T-helper 1 cell (primary cell): ENCODE measurements at places on chromosomes 6 and 20.

- no peak for DNase-seq
Observed at GRCh38 chr6:118867181-118867580, 26.8 kb upstream of the ASF1A start.

- peak; percentile 43 for DNase-seq
Observed at GRCh38 chr6:142900227-142900971, 44.6 kb downstream of the HIVEP2 start.

DNA sequence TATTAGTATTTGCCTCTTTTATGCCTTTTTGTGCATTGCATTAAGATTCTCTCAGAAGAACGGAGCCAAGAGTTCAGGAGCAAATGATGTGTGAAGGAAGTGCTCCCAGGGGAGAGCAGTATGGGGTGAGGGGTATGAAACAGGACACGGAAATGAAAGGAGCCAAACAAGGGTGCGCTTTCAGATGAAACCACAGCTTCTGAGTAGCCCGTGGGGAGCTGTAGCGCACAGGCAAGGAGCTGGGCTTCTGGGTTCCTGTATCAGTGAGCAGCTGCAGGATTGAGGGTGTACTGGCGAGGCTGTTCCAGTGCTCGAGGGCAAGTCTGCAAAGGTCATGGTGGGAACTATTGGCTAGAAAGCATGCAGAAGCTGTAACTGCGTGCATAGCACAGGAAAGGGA is 25.4 kb downstream of the ANKEF1 start:
- no peak for DNase-seq

DNA sequence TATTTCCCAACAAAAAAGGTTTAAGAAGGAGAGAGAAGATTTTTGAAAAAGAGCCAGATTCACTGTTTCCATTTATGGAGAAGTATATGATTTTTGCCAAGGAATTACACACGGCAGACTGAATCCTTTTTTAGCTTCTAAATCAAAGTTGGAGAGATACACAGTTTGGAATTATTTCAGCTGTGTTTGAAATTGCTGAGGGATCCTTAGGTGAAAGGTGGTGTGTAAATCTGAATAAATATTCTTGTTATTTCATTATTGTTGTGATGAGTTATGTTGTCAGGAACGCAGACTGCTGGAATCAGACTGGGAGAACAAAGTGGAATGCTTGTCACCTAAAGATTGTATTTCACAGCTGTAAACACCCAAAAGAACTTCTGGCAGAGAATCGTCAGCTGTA is 168.5 kb upstream of the AKIRIN2 start:
- DNase-seq = no peak

DNA sequence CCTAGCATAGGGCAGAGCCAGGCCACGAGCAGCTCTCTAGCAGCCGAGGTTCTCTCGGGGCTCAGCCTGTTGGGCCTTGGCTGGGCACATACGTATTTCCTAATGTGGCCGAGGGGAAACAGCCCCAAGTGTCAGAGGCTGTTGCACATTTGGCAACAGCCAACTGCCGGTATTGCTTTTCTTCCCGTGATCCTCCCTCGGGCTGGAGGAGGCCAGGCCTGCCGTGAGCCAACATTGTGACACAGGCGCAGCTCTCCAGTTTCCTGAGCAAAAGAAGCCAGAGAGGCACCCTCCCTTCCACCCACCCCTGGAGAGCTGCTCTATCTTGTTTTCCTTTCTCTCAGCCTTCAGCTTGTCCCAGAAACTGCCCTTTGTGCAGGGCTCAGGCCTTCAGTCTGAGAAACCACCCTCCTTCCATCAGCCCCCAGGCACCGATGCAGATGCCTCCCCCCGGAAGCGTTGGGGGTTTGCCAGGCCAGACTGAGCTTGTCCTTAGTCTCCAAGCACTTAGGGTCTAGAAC is 5.1 kb upstream of the BPI start:
- DNase-seq = no peak

DNA sequence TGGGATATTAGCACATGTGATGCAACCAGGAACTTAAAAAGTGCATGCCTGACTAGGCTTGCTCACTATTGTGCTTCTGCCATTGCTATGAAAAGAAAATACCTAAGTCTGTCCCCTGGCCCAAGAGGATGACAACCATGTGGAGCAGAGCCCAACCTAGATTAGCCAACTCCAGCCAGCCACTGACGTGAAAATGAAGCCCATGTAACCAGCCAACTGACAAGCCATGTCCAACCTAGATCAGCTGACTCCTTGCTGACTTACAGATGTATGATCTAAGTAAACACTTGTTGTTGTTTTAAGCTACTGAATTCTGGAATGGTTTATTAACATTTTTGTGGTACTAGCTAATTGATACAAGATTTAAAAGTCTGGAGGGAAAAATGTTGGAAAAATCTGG is 47.5 kb downstream of the PIGU start:
- no peak for DNase-seq

GRCh38 chr6:36625158-36625919 is 31.2 kb downstream of the SRSF3 start:
- DNase-seq = no peak

DNA sequence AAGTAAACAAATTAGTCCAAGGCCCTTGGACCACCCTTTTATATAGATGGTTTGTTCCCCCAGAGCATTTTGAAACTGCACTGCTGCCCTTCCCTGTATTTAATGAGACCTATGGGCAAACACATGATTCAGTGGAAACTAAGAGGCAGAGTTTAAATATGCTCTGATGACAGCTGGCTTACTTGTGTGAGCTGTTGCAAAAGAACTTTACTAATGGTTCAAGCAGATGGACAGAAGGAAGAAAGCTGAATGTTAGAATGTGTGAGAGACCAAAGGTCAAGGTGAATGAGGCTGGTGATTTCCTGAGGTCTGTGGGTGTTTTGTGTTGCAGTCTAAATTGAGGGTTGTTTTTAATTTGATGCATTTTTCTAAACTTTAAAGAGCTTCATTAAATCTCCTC is 123.0 kb upstream of the CEP162 start:
- DNase-seq = no peak

GRCh38 chr6:20217324-20217855 is 5.1 kb upstream of the MBOAT1 start:
- DNase-seq = no peak

DNA sequence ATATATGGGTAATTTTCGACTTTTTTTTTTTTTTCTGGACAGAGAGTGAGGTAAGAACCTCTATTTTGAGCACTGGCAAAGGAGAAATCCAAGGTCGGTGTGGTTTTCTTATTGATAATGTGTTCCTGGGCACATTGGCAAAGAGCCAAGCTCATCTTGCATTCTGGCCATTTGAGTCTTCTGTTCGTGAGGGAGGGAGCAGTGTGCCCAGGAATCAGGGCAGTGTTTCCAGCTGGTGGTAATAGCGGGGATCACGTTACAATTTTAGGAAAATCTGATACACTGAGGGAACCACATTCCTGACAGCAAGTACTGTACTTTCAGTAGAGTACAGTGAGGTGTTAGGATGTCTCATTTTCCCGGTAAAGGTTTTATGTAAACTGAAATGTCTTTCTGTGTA is 442.3 kb upstream of the MAP3K7 start:
- no peak for DNase-seq

- DNase-seq = no peak
Observed at GRCh38 chr20:43723186-43723585, 3.6 kb downstream of the GTSF1L start.

- DNase-seq = no peak
Observed at GRCh38 chr6:159203304-159204005, 34.3 kb downstream of the FNDC1 start.

DNA sequence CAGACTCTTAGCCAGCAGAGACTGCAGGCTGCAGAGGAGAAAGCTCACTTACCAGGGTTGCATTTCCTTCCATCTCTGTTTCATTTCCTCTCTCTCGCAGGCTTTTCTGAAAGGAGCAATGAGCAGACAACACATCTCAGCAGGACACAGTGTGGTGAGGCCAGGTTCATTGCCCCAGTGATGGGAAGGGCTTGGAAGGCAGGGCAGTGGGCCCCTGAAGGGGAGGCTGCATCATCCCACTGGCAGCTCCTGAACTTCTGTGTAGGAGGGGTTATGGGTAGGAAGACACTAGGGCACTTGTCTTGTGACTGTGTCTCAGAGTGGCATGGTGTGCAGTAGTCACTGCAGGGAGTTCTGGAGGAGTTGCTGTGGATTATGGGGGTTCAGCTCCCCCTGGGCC is 246.8 kb downstream of the QKI start:
- no peak for DNase-seq

GRCh38 chr20:6956056-6956455 is 188.6 kb downstream of the BMP2 start:
- no peak for DNase-seq

DNA sequence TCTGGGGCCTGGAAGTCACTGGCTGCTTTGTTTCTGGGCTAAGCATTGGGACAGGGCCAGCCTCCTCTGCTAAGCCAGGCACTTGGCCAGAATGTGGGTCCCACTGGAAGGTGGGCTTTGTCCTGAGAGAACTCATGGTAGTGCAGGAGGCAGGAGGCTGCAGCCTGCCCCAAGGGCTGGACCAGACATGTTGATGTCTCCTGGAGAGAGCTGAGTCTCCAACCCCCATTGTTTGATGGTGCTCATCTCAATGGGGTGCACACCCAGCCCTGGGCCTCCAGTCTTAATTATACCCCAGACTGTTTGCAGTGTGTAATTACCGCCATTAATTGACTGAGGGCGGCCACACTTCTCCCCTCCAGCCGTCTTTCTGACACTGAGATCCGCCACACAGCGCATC is 220.5 kb upstream of the PMEPA1 start:
- no peak for DNase-seq

DNA sequence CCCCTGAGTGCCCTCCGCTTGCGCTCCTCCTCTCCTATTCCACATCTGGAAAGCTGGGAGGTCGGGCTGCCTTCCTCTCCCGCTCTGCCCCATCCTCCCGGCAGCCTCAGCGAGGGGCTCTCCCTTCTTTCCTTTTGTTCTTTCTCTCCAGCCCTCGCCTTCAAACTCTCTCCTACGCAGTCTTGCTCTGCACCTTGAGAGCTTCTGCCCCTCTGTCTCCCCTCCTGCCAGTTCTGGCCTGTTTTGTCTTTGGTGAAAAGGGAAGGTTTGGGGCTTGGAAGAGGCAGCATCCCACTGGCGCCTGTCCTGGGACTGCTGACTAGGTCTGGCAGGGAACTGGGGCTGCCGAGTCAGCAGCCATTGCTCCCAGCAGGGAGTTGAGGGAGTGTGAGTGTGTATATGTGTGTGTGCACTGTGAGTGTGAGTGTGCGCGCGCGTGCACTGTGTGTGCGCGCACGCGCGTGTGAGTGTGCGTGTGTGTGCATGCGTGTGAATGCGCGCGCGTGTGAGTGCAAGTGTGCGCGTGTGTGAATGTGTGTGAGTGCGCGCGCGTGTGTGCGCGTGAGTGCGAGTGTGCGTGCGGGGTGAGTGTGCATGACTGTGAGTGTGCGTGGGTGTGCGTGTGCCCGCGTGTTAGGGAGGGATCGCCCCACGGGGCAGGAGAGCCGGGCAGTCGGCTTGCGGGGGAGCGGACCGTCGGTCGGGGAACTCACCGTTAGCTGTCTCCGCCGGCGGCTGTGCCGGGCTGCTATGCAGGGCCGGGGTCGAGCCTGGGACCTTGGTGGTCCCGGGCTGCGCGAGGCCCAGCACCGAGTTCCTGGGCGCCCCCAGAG is 523 bp downstream of the CPXM1 start:
- no peak for DNase-seq

DNA sequence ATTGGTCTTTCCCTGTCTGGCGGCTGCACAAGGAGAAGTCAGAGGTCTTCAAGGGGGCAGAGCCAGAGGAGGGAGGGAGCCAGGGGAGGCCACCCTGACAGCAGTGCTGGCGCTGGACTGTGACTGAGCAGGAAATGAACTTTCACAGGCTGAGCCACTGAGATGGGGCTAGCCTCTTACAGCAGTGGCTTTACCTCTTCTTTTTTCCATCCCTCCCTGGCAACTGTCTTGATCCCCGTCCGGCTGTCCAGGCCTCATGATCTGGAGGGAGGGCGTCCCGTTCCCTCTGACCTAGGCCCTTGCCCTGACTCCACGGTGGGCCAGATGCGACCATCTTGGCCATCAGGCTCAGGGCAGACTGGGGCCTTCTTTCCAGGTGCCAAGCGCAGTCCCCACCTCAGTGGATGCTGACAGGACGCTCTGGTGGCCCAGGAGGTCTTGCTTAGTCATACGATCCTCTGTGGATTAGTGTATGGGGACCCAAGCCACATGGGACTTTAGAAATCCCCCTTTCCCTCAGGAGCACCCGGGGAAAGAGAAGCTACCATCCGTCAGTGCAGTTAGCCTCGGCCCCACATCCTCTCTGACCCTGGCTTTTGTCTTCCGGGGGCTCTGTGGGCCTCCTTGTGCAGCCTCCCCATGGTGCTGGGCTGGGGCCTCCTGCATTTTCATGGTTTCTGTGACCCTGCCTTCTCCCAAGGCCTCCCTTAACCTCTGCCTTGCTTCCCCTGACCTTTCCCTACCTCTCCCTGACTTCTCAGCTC is 57.4 kb upstream of the CCDC167 start:
- DNase-seq = no peak

- DNase-seq = no peak
Observed at GRCh38 chr6:22612236-22612635, 42.9 kb downstream of the HDGFL1 start.

DNA sequence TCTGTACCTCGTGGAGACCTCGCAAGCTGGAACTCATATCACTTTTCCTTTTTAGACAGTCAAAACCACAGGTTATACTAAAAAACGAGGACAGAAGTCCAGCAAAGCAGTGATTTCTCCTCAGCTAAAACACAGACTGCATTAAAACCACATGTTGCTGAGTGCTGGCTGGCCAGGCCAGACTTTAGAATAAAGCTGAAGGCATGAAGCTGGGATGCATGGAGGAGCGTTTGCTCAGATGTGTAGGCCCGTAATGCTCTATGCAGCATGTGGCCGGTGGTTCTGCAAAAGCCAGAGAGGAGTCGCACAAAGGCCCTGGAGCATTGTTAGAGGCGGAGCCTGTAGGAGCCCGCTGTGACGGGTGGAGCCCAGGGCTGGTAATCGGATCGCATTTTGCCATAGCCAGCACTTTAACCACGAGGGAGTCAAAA is 83.6 kb downstream of the SMOC2 start:
- no peak for DNase-seq

- DNase-seq = no peak
Observed at GRCh38 chr20:11261533-11262000, 587.8 kb upstream of the JAG1 start.

DNA sequence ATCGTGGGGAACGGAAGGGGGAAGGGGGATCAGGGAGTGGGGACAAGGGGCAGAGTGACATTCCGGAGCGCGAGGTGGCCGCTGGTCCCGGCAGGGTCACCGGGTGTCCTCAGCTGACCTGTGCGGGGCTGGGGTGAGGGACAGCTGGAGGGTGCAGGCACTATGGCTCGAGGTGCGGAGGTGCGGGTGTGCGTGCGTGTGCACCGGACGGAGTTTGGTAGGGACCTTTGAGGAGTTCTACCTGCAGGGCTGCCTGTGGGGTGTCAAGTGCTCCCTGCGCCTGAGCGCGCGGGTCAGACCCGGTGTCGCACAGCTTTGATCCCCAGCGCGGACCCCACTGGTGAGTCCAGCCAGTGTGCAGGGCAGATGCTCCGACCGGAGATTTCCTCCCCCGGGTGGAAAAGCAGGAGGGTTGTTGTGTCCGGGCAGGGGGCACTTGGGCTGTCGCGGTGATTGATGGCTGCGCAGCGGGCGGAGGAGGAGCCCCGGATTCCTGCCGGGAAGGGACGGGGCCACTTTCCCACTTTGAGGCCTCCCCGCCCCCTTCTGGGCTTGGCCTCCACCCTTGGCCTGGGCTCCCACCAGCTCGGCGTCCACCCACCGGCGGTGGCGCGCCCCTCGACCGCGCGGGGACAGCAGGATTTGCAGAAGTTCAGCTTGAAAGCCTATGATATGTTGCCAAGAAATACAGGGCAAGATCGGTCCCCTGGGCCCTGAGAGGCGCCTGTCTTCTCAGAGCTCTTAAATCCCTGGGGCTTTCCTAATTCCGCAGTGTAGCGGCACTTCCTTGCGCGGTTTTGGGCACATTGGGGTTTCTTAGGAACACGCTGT is 658 bp downstream of the RIN2 start:
- no peak for DNase-seq

GRCh38 chr6:142605922-142606485 is 304.2 kb downstream of the ADGRG6 start:
- no peak for DNase-seq
